ENCODE measurements at places on chromosomes 6 and 20.

GRCh38 chr6:28953039-28953584, 29.3 kb upstream of the TRIM27 start:
- DNase-seq: no peak

DNA sequence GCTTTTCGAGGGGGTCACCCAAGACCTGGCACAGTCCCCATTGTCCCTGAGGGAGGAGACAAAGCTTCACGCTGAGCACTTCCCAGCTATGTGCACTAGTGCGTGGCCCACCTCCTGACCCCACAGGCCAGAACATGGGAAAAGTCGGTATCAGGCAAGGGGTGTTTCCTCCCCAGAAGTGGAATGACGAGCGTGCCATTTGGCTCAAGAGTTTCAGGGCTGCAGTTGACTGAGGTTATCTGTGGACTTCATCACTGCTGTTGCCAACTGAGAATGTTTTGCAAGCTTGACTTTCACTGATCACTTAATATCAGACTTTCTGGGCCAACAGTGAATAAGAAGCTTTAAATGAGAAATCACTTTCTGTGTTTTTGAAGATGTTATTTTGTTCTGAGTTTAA, 137.0 kb upstream of the AFDN start:
- no peak for DNase-seq

DNA sequence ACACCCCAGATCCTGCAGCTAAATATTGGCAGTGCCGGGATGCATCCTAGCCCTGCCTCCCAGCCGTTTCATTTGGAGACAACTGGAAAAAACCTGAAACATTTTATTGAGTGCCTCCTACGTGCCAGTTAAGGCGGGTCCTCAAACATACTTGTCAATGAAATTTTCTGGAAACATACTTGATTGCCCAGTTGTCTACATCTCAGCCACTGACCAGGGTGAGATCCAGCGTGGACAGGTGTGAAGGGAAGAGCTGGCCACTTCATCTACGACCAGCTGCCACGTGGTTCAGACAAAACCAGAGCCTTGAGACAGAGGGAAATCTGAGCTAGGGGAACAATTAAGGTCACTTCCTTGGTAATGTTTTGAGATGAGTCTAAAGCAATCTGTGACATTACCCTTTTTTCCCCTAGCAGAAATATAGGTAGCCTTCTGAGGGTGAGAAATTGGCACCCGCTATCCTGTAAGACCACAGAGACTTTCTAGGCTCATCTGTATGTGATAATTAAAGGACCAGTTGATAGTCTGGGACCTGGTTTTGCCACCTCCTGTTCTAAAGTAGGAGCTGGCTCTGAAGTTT, 116.3 kb upstream of the MTHFD1L start:
- DNase-seq: no peak

DNA sequence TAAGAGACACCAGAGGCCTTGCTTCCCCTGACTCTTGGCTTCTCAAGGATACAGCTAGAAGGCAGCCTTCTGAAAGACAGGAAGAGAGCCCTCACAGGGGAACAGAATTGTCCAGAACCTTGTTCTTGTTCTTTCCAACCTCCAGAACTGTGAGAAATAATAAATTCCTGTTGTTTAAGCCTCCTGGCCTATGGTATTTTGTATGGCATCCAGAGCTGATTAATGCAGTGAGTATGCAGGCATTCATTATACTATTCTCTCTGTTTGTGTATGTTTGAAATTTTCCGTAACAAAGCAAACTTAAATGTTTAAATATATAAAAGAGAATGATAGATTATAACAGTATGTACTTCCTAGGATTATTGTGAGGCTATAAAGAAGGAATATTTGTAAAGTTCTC, 903.4 kb upstream of the FLRT3 start:
- DNase-seq: no peak

GRCh38 chr20:45174434-45175364, at the start of gene PI3:
TSS of gene PI3 (plus strand) at chr20:45174902. CDS start at chr20:45174923, 21 bp downstream.
- no peak for DNase-seq

DNA sequence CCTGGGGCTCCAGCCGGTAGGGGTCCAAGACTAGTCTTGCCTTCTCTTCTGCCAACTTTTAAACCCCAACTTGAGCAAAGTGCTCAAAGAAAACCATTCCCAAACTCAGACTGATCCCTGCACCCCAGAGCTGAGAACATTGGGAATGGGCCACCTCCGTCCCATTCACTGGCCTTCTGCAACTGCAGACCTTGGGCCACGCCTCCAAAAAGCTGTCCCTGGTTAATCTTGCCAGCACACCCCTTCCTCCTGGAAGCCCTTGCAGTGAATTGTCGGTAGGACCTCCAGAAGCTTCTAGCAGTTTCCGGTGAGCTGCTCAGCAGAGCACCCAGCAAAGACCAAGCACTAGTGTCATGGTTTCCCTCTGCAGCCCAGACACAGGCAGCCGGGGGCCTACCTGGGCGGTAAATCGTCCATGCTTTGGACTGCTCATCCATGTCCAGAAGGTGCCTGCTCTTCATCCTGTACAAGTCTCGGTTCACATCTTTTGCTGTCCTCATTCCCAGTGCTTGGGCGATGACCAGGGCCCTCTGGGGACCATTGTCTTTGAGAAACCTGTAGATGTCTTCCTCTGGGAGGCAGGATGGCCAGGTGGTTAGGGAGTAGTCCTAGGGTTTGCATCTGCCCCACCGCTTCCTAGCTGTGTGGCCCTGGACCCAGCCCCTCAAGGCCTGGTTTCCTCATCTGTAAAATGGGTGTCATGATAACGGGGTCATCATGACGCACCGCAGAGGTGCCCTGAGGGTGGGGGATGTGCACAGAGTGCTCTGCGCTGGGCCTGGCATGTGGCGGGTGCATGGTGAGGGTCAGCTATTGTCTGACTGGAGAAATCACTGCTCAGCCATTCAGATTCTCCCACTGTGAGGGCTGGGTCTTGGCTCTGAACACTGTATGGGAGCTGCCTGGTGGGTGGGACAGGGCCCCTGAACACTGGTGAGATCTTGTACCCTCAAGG, 5.5 kb downstream of the ZBP1 start:
- DNase-seq: no peak

DNA sequence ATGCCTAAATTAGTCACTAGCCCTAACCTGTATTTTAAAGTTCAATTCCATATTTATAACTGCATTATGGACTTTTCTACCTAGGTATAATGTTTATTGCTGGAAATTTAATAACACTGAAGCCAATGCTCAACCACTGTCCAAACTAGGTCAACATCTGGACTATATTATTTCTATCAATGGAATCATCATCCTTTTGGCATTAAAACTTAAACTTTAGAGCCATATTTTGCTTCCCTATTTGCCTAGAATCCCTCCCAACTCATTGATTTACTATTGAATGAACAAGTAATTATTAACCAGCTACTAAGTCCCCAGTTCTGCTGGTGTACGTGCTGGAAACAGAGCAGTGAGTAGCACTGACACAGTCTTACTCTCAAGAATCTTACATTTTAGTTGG, 291.7 kb upstream of the SPTLC3 start:
- DNase-seq: no peak

DNA sequence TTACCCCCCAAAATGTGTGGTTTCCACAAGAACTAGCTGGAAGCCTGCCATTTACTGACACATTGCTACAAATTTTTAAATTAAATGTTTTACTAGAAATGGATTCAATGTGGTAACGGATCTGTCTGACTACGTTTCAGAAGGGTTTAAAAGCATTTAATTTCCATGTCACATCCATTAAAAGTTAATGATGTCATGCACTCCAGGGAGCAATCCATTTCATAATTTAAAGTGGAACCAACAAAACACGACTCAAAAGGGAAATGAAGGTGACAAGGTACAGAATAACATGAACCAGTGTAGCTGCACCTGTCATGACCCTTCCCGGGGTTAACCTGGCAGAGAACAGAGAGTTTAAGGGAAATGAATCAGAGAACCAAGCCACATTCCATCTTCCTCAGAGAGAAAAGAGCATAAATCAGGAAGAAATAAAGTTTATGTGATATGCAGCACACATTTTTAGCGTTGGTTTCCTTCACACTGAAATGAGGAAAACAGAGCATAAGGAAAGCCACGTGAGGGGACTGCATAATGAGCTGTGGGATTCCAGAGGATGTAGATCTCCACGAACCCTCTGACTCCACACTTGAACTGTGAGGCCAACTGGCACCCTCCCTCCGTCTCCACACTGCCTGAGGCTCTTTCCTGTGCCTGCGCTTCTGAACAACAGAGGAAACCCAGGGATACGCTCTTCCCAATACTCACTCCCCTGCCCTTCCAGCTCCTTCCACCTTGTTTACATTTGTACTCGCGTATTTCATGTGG, 170.3 kb upstream of the AHI1 start:
- no peak for DNase-seq

DNA sequence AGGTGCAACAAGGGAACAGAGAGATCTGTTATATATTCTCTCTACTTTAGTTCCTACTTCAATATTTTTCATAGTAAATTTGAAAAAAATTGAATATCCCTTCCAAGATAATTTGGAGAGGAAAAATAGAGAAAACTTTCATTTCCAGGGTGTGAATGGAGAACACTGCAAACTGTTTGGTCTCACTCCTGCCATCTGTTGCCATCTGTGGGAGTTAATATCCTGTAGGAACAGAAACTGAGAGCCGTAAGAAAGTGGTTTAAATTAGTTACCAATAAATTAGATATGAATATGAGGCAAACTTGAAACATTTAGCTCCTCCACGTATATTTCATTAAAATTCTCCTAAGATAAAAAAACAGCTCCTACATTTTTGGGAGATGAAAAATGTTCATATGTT, 4.2 kb downstream of the ZNF337 start:
- no peak for DNase-seq

DNA sequence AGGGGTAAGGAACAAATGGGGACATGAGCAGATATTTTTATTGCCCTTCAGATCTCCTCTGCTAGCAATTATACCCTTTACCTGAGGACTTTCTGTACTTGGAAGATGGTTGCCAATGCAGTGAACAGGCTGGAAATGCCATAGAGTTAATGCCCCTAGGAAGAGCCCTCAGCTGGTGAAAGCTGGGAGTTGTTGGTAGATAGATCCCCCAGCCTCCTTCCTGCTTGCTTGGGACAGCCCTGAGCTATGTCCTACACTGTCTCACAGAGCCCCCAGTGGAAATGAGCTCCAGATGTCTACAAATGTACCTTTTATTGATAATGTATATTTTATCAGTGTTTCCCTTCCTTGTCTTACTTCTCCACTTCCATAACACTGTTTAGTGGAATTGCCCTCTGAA, 87.6 kb upstream of the PAK5 start:
- no peak for DNase-seq

DNA sequence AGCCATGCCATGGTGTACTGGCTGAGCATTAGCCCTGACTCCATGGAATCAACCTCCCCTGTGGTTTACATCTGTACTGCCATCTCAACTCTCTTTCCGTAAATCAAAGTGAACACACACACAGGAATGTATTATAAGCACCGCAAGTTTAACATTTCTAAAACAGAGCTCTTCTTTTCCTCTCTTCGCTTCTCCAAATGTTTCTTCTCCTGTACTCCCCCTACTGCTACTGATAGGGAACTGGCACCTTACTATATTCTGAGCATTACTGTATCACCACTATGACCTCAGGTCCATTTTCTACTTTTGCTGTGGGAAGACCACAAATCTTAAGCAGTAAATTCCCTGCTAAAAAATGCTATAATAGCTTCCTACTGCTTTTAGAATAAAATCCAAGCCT, 101.2 kb downstream of the NUS1 start:
- DNase-seq: no peak

DNA sequence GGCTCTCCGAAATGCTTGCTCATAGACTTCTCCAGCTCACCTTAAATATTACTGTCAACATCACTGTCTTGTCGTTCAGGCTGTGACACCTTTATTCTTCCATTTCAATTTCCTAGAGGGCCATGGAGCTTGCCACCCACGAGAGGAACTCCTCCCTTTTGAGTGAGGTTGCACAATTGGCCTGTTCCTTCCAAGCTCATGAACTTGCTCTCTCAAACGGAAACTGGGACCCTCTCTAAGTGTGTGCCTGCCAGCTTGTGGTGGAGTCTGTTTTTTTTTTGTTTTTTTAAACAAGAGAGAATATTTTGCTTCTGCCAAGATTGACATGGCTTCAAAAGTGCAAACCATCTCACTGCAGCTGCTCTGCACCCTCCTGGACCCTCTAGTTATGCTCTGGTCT, 19.3 kb upstream of the IYD start:
- DNase-seq: no peak

- no peak for DNase-seq
Measured at GRCh38 chr20:48056218-48056617, 270.9 kb upstream of the SULF2 start.

DNA sequence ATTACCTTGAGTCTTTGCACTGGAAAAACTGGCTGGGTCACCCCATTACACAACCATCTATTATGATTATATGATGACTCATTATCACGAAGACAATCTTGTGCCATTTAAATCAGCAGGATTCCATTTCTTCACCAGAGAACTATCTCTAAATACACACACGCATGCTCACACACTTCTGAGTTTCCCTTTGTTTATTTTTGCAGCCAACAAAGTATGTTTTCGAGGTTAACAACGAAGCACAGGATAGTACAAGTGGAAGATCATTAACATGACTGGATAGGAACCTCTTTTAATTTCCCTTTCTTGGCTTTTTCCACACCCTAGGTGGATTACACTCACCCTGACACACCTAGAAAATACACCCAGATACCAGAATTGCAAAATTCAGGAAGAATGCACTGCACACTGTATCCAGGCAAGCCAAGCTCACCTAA, 18.9 kb downstream of the PERP start:
- no peak for DNase-seq

DNA sequence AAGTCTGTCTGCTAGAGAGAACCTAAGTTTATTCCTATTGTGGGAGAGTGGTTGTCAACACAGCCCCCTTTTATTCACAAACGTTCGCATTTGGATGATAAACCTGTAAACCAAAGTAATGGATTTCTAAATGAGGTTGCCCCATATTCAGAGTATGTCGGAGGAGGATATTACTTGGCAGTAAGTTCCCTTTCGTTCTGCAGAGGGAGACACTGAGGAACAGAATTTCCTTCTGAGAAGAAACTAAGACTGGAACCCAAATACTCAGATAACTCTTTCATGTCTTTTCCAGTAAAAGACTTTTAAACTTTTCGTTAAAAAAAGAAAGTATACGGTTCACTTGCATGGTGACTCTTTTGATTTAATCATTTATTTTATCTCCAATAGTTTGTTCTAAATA, 754.6 kb upstream of the MMS22L start:
- no peak for DNase-seq

DNA sequence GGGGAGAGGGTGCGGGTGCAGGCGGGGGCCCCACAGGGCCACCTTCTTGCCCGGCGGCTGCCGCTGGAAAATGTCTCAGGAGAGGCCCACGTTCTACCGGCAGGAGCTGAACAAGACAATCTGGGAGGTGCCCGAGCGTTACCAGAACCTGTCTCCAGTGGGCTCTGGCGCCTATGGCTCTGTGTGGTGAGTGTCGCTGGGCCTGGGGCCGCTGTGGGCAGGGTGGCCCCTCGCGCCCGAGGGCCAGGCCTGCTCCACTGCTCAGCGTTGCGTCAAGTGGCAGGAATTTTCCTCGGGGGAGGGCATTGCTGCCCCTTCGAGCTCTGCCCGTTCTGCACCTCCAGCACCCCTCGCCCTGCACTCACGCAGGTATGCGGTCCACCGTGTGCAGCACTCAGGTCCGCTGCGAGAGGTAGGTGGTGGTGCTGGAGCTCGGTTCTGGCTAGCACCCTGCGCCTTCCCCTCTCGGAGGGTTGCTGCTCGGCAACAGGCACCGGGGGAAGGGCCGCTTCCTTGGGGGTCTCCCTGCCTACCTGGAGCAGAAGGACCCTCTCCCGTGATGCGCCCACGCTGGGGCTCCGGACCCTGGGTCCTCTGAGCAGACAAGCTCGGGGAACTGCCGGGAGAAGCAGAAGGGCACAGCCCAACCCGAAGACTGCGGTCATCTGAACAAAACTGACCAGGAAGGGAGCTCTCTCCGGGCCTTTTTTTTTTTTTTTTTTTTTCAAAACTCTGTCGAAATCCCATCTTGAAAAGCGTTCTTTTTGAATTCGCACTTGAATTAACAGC, 674 bp downstream of the MAPK14 start:
- peak; percentile 15 for DNase-seq

All from GM19239 (cell line).